Tongue (tissue), 3 donors: ENCODE measurements at places on chromosomes 4 and X. TPM values are rescaled to one million over a fixed set of nuclear protein-coding genes. Genes with fewer than 3 reads are reported as not detected.

Gene GAGE2A
- total RNA-seq, result not detected

DNA sequence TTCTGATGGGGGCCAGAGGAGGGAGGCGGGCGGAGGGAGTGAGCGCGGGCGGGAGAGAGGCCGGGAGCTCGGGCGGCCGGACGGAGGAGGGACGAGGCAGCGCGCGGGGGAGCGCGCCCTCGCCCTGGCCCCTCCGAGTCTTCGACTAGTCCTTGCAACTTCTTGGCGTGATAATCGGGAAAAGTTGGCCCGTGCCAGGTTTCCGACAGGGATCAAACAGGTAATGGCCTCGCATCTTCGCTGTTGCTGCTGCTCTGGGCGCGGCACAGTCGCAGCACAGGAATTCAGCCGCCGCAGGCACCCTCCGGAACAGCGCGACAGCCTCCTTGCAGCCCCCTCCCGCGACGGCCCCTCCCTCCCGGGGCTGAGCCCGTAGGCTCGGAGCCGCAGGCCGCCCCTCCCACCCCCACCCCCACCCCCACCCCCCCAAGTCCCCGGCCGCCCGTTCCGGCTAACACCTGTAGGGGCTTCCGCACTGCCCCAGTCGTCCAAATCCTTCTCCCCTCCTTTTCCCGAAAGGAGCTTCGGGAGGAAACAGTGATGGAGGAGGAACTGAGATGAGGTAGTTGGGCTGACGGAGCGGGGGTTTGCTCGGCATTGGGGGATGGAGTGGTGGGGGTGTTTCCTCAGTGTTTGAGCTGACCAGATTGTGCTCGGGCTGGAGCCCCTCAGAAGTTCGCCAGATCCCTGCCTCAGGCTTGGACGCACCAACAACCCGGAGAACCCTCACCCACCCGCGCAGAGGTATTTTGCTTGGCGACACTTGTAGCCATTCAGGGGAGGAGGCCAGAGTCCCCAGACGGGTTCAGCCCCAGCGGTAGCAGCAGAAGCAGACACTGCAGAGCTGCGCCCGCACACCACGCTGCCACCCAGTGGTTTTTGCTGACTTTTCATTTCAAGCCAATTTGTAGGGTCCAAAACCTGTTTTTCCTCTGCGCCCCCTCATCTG is at the start of gene FGF13:
FGF13 (minus strand) TSS at position 319 of the 949 bp plus-strand sequence. CDS start 714 bp downstream, outside the sequence.
- DNase-seq, result peak; percentile 76

GRCh38 chrX:3820167-3820566 is 106.7 kb upstream of the PRKX start:
- DNase-seq, result no peak

- DNase-seq, result peak; percentile 68
Measured at GRCh38 chr4:170089274-170089667, 485 bp downstream of the AADAT start.

GRCh38 chr4:145567516-145567915 is 51.7 kb upstream of the MMAA start:
- DNase-seq, result no peak
